Amygdala (tissue), 56 donors: ENCODE measurements at places on chromosomes 11 and 22.

- DNase-seq: no peak
Measured at GRCh38 chr22:35452810-35453743, 53.1 kb downstream of the MCM5 start.

GRCh38 chr11:9247863-9248262 lies 17.3 kb downstream of the DENND5A start:
- DNase-seq: no peak

DNA sequence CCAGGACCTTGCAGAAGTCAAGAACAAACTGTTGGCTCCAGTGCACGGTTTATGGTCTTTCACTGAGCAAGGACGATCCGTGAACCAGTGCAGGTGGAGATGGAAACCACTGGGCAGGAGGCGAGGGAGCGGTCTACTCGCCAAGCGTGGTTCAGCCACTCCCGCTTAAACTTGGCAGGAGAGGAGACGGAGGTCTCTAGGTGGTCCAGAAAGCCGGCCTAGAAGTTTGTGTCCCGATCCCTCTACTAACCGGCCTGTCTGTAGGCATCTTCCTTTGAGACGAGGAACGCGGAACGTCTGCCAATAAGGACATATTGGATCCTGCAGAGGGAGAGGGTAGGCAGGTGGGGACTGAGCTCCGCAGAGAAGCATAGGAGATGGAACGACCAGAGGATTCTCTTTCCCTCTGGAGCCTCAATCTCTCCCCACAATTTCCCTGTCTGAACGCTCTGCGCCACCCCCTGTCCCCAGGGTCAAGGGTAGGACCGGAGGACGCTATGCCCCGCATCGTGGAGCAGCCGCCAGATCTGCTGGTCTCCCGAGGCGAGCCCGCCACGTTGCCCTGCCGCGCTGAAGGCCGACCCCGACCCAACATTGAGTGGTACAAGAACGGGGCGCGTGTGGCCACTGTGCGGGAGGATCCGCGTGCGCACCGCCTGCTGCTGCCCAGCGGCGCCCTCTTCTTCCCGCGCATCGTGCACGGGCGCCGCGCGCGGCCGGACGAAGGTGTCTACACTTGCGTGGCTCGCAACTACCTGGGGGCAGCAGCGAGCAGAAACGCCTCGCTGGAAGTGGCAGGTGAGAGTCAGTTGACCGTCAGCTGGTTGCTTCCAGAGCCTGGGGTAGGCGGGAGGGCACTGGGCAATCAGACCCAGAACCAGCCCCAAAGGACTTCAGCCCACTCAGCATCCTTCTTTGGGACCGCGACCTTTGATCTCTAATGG lies 3.4 kb downstream of the ROBO3 start:
- DNase-seq: no peak

DNA sequence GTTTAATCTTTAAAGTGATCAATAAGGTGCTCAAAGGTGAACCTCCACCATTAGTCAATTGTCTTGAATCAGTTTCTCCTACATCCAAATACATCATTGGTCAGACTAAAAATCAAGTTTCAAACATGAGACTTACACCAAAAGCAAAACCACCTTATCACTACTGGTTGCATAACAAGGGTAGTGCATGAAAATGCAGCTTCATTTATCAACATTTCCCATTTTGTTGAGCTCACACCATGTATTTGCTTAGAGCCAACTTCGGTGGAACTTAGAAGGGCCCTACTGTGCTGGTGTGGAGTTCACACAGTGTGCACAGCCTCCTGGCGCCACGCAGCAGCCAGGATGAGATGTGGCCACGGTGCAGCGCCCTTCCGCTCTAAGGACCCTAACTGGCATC lies 23.1 kb upstream of the PHLDA2 start:
- DNase-seq: no peak

- DNase-seq: no peak
Measured at GRCh38 chr11:27596802-27597201, 90.2 kb upstream of the LIN7C start.

DNA sequence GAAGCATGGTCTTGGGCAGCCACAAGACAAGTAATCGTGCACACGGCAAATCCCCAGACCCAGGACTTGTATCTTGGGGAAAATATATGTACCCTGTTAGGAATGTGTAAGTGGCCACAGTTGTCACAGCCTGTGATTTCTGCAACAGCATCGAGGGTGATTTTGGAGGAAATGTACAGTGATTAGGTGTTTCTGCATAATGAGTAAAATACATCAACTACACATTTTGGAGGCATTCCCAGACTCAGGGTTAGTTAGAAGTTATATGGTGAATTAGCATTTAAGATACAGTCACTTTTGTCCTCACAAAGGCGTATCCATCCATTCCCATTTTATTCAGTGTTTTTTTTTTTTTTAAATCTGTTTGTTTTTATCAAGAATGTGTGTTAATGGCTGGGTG lies 28.4 kb downstream of the SUSD2 start:
- DNase-seq: no peak

- DNase-seq: no peak
Measured at GRCh38 chr11:14218728-14219127, 140.3 kb downstream of the RRAS2 start.

DNA sequence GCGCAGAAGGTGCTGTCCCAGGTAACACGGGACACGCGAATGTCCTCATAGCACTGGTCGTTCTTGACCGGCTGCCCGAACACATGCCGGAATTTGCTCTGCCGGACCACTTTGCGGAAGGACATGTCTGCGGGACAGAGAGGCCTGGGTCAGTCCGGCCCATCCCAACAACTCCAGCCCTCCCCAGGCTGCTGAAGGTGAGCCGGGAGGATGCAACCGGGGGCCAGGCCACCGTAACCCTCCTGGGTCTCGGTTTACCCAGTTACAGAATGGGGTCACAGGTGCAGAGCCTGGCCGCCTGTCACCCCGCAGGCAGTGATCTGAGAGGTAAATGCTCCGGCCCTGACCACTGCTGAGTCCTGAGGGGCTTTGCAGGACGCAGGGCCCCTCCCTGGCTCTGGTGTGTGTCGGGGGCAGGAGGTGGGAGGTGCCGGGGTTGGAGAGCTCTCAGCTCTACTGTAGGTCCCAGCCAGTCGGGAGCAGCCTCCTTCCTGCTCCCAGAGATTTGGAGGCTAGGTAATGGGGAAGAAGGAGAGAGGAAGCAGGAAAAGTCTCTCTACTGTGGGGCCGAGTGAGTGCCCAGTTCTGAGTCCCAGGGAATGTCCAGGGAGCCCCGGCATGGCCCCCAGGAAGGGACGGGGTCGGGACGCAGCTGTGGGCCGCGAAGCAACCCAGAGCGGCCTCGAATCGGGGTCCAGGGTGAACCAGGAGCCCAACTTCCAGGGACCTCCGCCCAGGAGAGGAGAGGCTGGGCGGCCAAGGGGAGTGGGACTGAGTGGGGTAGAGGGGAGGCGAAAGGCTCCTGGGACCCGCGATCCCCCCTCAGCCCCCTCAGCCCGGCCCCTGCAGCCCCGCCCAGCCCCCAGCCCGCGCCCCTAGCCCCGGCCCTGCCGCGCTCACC lies 522 bp downstream of the CORO1B start:
- no peak for DNase-seq

DNA sequence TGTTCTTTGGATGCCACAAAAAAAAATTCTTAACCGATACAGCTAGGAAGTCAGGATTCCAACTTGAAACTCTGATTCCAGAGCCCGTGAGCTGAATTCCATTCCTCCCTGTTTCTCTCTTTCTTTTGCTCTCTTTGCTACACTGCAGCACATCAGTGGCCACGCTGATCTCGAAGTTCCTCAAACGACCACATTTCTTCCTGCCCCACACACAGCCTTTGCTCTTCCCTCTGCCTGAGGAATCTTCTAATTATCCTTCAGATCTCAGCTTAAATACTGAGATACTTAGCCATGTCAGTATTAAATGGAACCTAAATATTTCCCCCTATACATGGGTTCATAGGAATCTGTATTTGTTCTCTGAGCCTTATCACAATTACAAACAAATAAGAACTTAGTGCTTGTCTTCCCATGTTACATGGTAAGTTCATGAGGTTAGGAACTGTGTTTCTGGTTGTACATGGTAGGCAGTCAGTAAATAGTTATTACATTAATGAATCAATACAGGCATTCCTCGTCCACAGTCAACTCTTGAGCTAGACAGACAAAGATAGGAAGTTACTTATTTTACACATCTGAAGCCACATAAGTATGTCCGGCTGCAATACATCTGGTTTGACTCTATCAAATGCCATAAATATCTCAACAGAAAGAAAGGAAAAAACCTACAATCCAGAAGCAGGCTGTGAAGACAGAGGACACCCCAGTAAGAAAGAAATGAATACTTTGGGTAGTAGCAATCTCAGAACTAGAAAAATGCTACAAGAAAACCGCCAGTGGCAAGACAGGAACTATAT lies 86.6 kb downstream of the MAML2 start:
- no peak for DNase-seq

GRCh38 chr22:44154436-44154942 lies 26.2 kb upstream of the PARVG start:
- DNase-seq: no peak

GRCh38 chr11:64101461-64101860 lies 64.5 kb downstream of the MACROD1 start:
- peak; percentile 46 for DNase-seq

- no peak for DNase-seq
Measured at GRCh38 chr22:30206944-30207343, 39.6 kb downstream of the LIF start.

DNA sequence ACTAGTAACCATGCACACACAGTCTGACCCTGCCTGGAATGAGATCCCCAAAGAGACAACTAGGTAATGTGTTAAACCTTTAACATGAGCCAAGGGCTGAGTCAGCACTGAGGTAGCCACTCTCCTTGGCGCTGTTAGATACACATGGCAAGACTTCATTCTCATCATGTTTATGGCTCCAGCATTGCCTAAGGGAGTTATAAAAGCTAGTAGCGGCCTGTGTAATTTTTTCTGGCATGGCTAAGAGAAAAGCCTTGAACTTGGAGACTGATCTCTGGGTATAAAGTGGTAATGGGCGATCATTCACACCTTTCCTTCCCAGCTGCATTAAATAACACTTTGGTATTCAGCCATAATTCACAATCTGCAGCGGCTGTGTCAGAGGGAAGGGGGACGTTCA lies 779.7 kb upstream of the LRRC4C start:
- DNase-seq: no peak
